ENCODE measurements at places on chromosomes 6 and 20. TPM values are rescaled to one million over a fixed set of nuclear protein-coding genes. Genes with fewer than 3 reads are reported as not detected.

The SIRPG gene
- not detected for polyA plus RNA-seq

The ECT2L gene
- polyA plus RNA-seq: not detected

The MOCS1 gene
- polyA plus RNA-seq: 8.7 TPM

The EFCAB8 gene
- polyA plus RNA-seq: not detected

GRCh38 chr6:33080127-33081089 is 4.6 kb downstream of the HLA-DPB1 start:
- peak; percentile 75 for DNase-seq

DNA sequence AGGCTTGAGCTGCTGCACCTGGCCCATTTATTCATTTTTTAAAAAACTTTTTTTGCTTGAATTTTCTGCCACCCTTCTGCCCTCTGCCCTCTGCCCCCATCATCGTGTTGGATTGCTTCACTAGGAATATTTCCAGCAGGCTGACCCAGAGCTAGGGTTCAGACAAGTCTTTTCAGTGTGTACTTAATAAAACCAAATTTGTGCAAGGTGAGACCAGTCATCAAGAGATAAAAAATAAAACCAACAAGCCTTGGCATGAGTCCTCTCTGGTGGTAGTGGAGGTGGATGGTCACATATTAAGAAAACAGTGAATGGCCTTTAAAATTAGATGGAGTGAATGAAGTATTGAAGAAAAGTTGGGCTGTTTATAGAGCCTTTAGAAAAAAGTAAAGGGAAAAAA is 239.6 kb downstream of the CDKAL1 start:
- DNase-seq: no peak

DNA sequence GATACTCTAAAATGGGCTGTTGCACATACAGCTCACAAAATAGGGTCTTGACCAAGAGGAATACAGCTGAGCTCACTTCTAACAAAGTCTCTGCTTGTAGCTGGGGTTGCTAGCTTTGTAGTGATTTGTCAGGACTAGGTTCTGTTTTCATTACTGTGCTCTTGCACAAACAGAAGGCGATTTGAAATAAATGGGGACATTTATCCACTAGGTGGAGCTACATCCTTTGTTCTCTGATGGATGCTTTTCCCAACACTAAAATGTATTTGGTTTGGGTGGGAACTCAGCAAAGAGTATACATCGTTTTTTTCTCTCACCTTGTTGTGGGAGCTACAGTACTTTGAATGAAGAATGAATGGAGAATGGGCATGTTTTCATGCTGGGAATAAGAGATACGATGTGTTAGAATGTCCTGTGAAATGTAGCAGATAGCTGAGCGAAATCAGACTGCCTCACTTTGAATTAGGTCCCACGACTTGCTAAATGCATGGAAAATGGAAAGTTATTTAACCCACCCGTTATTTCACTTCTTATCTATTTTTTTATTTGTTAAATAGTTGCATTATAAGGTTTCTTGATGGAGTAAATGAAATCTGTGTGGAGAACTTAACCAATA is 494.7 kb upstream of the MAP3K7 start:
- no peak for DNase-seq

GRCh38 chr6:126372626-126373025 is 32.7 kb downstream of the CENPW start:
- no peak for DNase-seq

GRCh38 chr6:15615802-15616201 is 47.0 kb downstream of the DTNBP1 start:
- no peak for DNase-seq
